ENCODE measurements at places on chromosomes 7 and 10.

DNA sequence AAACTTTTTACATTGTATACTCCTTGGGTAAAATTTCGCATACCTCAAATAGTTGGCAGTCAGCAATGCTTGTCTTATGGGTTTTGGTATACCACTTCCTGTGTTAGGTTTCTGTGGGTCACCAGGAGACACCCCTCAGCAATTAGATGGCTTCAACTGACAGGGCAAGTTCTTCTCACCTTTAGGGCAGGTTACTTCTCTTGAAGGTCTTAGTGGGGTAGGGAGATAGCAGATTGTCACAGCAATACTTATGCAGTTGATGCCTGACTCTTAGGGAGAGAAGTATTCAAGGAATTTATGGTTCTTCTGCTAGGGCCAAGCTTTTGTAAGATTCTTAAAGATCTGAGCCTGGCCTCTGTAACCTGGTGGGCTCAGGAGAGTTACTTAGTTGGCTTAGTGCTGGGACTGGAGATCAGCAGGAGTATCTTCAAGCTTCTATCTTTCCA lies 42.9 kb downstream of the MKLN1 start:
- no peak for DNase-seq

DNA sequence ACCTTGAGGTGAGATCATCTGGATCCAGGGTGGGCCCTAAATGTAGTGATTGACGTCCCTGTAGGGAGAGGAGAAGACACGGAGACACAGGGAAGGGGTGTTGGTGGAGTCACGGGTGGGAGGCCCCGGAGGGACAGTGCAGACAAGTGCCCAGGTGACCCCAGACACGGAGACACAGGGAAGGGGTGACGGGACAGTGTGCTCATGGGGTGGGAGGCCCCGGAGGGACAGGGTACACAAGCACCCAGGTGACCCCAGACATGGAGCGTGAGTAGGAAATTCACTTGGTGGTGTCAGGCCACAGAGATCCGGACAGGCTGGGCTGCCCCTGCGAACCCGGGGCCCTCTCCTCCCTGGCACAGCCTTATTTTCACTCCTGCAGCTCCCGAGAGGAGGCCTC lies 176.9 kb downstream of the PTPRN2 start:
- no peak for DNase-seq

- DNase-seq, result no peak
Measured at GRCh38 chr10:24114556-24114955, 94.4 kb upstream of the KIAA1217 start.

DNA sequence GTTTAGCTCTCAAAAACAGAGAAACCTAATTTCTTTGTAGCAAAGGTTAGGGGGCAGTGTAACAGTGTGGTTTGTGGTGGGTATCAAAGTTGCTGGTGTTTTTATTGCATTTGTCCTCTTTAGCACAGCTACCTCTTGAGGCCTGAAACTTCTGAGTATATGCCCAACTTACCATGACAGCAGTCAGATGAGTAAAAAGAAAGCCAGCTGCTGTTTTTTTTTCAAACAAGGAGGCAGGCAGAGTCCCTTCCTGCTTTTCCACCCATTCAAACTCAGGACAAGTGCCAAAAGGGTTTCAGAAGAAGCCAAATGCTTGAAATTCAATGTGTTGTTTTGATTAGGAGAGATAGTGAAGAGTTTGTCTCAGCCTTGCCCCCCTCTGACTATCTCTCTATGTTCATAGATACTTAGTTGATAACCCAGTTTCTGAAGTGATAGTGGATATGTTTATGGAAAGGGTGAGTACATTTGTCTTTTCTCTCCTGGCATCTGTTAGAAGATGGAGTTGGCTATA lies 23.1 kb downstream of the GBF1 start:
- no peak for DNase-seq

DNA sequence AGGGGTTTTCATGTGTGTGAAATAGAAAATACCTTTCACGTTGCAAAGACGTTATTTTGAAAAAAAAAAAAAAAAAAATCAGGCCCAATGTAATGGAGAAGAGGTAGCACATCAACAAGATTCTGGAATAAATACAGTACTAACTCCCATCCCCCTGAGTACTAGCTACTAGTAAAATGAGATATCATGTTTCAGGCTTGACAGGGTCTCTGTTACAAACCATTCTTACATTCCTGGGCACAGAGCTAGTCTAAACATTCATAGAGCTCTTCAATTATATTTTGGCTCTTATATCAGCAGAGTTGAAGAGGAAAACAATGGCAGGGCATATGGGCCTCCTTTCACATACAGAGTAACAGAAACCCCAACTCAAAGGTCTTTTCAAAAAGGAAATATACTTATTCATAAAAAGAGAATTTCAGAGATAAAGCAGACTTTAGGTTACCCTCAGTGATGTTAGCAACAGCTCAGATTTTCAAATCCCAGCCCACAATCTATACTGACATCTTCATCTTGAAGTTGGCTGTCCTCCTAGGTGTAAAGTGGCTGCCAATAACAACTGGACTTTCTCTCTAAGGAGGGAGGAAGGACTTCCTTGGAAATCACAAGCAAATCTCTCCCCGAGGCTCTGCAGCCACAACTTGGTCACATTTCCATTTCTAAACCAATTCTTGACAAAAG lies 18.6 kb downstream of the C7orf33 start:
- DNase-seq, result no peak

DNA sequence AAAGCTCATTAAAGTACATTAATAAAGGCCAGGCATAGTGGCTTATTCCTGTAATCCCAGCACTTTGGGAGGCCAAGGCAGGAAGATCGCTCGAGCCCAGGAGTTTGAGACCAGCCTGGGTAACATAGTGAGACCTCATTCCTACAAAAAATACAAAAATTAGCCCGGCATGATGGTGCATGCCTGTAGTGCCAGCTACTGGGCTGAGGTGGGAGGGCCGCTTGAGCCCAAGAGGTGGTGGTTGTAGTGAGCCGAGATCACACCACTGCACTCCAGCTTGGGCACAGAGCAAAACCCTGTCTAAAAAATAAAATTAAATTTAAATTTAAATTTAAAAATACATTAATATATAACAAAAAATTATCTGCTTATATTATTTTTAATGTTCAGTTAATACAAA lies 7.1 kb upstream of the TAS2R39 start:
- DNase-seq, result no peak

DNA sequence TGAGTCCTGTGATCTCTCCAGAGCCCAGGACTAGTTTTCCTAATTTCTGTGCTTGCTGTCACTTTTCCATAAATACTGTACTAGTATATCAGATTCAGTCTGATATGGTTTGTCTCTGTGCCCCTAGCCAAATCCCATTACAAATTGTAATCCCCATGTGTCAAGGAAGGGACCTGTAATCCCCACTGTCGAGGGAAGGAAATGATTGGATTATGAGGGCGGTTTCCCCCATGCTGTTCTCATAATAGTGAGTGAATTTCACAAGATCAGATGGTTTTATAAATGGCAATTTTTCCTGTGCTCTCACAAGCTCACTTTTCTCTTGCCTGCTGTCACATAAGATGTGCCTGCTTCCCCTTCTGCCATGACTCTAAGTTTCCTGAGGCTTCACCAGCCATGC lies 54.8 kb upstream of the IFRD1 start:
- DNase-seq, result no peak

GRCh38 chr7:98464558-98464940 lies 63.7 kb upstream of the BAIAP2L1 start:
- peak; percentile 3 for DNase-seq

GRCh38 chr7:139265673-139266072 lies 34.6 kb downstream of the UBN2 start:
- no peak for DNase-seq

GRCh38 chr7:2803342-2803692 lies 40.8 kb downstream of the GNA12 start:
- DNase-seq, result no peak
